ENCODE measurements at places on chromosomes 16 and 17. TPM values are rescaled to one million over a fixed set of nuclear protein-coding genes. Genes with fewer than 3 reads are reported as not detected.

The HBA1 gene
- not detected for total RNA-seq

The KRT14 gene
- not detected for total RNA-seq

The PYDC1 gene
- not detected for total RNA-seq

The HOXB5 gene
- total RNA-seq: 12.3 TPM

The CX3CL1 gene
- not detected for total RNA-seq

The ADCY7 gene
- total RNA-seq: 23.5 TPM

The PTX4 gene
- 0.15 TPM for total RNA-seq

The ATP2A1 gene
- 0.15 TPM for total RNA-seq

The WSB1 gene
- total RNA-seq: 36.9 TPM

The BCAS3 gene
- total RNA-seq: 7.1 TPM

The FBXO39 gene
- 0.34 TPM for total RNA-seq

The SPATA32 gene
- not detected for total RNA-seq

The ZDHHC1 gene
- total RNA-seq: 4.6 TPM

The ELOB gene
- 369 TPM for total RNA-seq

The NEUROD2 gene
- not detected for total RNA-seq

The BAIAP3 gene
- 0.74 TPM for total RNA-seq

The TAC4 gene
- not detected for total RNA-seq

The CCL4L2 gene
- not detected for total RNA-seq

The MYH11 gene
- total RNA-seq: not detected

The C17orf100 gene
- 1.3 TPM for total RNA-seq

The HLF gene
- 0.15 TPM for total RNA-seq

The CBLN1 gene
- not detected for total RNA-seq

The PABPN1L gene
- total RNA-seq: not detected

The PPM1E gene
- total RNA-seq: 0.45 TPM

All from bronchus fibroblast of lung (primary cell).